A549 (cell line): ENCODE measurements at places on chromosomes 5 and 9.

DNA sequence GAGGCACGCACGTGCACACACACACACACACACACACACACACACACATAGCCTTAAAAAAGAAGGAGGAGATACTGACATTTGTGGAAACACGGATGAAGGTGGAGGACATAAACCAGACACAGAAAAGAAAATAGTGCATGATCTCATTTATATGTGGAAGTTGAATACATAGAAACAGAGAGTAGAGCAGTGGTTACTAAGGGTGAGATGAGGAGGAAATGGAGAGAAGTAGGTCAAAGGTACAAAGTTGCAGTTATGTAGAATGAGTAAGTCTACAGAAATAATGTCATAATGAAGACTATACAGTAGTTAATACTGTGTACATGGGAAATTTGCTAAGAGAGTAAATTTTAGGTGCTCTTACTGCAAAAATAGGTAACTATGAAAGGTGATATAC is 412.2 kb upstream of the CDH9 start:
- DNase-seq = peak; percentile 5

- no peak for DNase-seq
These were observed 220.3 kb downstream of the NR3C1 start for GRCh38 chr5:143182901-143183820.

- no peak for DNase-seq
These were observed 51.2 kb downstream of the SLC1A3 start for GRCh38 chr5:36657563-36657995.

DNA sequence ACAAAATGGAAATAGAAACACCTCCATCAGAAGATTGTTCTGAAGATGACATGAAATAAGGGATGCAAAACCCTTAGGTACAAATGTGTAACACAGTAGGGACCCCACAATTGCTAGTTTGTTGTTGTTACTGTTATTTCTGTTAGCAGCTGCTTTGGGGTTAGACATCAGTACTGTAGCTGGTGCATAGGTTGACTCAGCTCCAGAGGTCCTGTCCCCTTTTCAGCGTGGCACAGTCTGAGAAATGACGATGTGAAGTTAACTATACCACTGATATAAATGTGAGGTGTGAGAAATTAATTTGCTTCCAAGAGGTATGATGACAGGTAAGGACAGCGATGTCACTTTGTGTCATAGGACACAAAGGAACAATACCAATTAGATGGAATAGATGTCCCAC is 384.6 kb upstream of the KLF4 start:
- DNase-seq = no peak
